ENCODE measurements at places on chromosomes 2 and 18.
A peak's percentile ranks its signal among the peaks of the same experiment; 100 is the strongest.

DNA sequence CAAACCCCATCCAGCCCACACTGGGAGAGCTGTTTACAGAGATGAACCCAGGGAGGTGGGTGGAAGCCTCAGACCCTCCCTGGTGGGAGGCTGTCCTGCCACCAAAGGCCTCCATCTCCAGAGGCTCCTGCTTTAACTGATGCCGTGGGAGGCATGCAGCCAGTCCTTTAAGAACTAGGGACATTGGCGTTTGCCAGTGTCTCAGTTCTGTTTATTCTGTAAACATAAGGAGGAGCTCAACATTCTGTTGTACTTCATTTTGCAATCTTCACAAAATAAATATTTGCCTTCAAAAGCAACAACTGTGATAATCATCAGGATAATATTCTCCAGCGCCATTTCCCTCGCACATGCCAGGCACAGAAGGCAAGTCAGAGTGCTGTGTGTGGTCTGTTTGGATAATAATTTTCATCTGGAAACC is 6.8 kb downstream of the EDAR start:
- no peak for DNase-seq

GRCh38 chr18:5982332-5982731 is 87.0 kb upstream of the TMEM200C start:
- DNase-seq, result no peak

DNA sequence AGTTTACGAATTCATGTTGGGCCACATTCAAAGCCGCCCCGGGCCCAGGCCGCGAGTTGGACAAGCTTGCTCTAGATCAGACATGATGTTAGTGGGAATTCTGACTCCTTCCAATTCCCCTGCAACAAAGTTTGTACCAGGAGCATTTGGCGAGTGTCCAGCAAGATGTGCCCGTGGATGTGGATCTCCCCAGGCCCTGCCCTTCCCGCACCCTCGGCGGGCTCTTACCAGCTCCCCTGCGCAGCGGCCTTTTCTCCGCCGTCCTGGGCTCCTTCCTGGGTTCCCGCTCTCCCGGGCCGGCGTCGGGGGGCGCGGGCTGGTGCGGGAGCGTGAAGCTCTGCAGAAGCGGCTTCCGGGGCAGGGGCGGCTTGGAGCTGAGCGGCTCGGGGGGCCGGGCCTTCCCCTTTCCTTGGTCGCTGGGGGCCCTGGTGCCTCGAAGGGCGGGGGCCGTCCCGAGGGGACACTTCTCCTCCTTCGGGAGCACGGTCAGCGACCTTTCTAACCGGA is 90.8 kb upstream of the MGAT4A start:
- no peak for DNase-seq

GRCh38 chr2:107313316-107313715 is 427.3 kb upstream of the ST6GAL2 start:
- no peak for DNase-seq

- no peak for DNase-seq
These were observed 18.9 kb downstream of the AOX1 start for GRCh38 chr2:200604571-200605255.

GRCh38 chr18:61335684-61336555 is 2.7 kb downstream of the CDH20 start:
- DNase-seq, result no peak

GRCh38 chr2:213923543-213923942 is 487.3 kb upstream of the VWC2L start:
- no peak for DNase-seq

GRCh38 chr2:98608962-98609604 is 694 bp downstream of the UNC50 start:
- DNase-seq, result peak; percentile 5

- DNase-seq, result no peak
These were observed 27.1 kb upstream of the ICOS start for GRCh38 chr2:203909261-203909967.

DNA sequence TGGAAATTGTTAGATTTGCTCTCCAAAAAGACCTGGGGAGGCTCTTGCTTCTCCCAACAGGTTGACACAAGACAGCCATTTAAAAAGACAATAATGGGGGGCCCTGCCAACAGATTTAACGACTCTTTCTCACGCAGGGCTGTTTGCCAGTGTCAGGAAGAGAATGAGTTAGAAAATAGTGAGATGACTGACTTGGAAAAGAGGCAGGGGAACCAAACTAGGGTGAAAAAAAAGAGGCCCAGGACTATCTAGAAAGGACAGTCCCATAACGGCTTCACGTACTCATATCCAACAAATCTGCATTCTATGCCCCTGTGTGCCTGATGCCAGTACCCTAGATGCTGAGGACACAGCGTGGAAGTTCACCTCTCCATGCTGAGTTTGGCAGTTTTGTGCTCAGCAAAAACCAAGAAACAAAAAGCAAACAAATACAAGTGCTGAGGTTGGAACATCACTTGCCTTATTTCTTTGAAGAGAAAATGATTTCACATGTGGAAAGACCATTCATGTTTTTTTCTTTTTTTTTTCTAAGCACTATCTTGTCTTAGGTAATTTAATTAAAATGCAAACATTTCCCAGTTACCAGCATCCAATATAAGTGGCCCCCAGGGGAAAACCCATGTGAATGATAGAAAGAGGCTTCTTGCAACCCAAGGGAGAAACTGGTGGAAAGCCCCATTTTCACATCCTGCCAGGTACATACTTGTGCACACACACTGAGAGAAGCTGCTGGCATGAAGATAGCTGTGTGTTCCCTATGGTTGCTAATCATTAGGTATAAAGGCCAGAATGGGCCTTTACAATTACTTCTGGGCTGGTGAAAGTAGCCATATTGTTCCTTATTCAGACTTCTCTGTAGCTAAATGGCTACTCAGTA is 10.6 kb upstream of the WIPF1 start:
- DNase-seq, result peak; percentile 31

DNA sequence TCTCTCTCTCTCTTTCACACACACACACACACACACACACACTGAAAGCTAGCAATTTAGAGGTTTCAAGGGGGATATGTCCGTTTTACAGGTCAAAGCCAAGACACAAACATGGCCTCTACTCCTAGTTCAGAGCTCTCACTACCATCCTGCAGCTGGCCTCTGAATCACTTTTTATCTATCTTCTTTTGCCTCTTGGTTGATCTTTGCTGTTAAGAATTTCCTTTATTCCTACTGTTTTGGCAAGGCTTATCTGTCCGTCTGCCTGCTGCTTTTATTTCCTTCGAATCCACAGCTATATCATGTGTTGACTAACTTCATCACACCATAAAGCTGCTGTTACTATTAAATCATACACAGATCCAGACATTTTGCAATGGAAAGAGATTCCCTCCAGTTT is 543.0 kb downstream of the PLCL1 start:
- no peak for DNase-seq

DNA sequence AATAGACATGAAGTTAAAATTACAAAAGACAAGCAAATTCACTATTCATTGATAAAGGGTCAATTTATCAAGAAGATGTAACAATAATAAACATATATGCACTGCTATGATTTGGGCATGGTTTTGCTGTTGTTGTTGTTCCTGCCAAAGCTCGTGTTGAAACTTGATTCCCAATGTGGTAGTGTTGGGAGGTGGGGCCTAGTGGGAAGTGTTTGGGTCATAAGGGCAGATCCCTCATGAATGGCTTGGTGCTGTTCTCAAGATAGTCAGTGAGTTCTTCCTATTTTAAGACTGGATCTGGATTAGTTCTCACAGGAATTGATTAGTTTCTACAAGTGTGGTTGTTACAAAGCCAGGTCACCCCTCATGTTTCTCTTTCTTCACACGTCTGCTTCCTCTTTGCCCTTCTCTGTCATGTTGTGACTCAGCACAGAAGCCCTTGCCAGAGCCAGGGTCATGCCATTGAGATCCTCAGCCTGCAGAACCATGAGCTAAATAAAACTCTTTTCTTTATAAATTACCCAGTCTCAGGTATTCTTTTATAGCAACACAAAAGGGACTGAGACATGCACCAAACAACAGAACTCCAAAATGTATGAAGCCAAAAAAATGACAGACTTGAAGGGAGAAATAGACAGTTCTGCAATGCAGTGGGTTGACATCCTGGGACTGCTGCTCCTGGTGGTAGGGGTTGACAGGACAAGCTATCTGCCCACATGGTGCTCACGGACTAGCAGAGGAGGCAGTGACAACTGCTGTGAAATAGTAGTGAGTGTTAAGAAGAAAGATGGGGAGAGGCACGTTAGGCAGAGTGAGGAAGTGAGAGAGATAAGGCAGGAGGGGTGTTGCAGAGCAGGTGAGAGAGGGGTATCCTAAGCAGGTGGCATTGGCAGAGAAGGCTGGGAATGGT is 18.6 kb upstream of the SKA1 start:
- DNase-seq, result no peak

DNA sequence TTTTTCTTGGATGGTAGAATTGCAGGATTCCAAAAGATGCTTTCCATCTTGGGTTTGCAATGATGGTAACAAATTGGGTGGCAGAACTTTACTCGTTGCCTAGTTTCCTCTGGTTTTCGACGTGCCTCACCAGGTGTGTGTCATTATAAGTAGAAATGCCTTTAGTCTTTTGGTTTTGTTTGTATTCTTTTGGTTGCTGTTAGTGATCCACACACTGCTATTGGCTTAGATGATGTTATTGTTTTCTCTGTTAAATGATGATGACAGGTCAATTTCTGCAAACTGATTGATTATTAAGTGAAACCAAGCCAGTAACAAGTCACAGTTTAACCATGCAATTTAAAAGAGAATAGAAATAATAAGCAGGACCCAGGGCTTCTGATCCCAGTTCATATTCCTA is 6.1 kb upstream of the LAMA3 start:
- DNase-seq, result no peak

DNA sequence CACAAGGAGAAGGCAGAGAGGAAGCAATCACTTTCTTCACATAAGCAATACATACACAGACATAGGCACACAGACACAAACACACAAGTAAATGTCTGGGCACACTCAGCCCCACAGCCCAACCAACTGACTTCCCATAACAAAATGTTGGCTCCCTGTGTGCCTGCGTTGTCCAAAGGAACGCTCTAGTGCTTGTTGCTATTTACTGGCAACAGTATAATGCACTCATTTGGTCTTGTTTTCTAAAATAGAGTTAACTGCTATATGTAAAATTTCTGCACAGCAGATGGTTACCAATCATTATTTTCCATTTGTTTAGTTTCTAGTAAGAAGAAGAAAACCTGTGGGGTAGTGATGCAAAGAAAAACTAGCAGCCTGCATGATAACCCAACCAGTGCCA is 16.5 kb downstream of the FIGN start:
- DNase-seq, result no peak

DNA sequence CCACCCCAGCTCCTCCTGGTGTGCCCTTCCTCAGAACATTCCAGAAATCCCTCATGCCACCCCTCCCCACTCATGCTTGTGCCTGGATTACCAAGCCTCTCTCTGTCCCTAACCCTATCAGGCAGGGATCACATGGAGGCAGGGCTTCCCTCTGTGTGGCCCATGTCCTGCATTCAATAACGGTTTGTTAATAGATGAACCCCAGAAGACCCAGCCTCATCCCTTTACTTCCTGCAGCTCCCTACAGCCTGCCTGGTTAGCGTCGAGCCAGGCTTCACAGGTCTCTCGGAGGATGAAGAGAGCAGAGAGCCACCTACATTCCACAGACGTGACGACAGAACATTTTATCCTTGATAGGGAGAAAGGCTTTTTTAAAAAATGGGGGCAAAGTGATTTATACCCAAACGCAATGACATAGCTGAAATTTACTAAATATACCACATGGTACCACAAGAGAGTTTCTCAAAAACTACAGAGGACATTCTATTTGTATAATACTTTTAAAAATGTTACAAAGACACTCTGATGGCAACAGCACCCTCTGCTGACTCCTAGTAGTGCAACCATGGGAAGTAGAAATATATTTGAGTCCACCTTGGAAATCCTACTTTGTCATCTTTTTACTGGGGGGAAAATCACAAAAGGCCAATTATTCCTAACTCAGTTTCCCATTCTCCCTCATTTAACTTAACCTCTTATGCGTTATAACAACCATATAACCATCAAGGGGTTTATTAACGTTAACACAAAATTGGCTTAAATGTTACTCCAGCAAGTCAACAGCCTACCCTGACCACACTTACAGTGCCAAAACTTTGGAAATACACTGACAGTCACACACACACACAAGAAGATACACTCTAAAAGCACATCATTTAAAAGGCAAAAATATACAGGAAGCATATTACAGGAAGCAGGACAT is 30.7 kb downstream of the FBXO15 start:
- DNase-seq, result no peak

DNA sequence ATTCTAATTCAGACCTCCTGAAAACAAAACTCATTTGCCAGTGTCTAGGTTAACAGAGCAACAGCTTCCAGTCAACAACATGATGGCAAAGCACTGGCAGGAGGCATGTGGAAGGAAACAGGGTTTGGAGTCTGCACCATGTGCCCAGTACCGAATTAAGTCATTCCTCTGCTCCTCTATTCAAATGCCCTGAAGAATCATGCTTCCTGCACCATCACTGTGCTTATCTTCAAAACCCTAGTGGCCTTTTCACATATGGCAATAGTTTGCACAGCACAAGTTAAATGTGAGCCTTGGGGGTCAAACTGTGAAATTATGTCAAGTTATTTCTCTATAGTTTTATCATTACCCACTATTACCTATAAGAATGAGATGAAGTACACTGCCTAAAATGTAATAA is 75.4 kb upstream of the GRB14 start:
- DNase-seq, result no peak

DNA sequence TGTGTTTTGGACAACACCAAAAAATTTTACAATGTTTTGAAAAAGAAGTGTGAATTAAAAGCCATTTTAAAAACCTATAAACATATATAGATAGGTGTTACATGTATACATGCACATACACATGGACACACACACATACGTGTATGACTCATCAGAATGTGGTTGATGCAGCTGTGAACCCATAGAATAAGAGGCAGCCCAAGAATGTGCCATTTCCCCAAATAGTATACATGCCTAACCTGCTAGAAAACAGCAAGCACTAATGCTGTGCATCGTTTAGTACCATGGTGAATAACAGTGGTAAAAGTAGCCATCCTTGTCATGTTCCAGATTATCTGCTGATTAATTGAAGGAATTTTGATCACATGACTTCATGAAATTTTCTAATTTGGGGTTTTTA is 149.0 kb downstream of the DSEL start:
- no peak for DNase-seq

GRCh38 chr2:18731666-18732065 is 142.3 kb upstream of the NT5C1B start:
- no peak for DNase-seq

- DNase-seq, result no peak
These were observed 266.5 kb upstream of the SALL3 start for GRCh38 chr18:78713069-78713468.

- no peak for DNase-seq
These were observed 293.8 kb downstream of the CYP26B1 start for GRCh38 chr2:71853858-71854257.

DNA sequence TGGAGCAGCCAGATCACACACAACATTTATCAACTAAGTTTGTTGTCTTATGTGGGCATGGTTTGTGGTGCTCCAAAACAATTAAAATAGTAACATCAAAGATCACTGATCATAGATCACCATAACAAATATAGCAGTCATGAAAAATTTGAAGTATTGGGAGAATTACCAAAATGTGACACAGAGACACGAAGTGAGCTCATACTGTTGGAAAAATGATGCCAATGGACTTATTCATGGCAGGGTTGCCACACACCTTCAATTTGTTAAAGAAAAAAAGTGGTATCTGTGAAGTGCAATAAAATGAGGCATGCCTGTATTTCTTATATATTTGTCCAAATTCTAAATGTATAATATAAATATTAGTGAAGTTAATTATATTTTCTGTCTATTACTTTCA is 42.9 kb upstream of the CABYR start:
- no peak for DNase-seq

Data from T-helper 9 cell (primary cell).